ENCODE measurements at places on chromosomes 12 and 14.
A peak's percentile ranks its signal among the peaks of the same experiment; 100 is the strongest.

- DNase-seq = no peak
These were observed 416.8 kb downstream of the SLC16A7 start for GRCh38 chr12:60012659-60013058.

GRCh38 chr14:71181215-71182003 lies 274.1 kb downstream of the PCNX1 start:
- no peak for DNase-seq

DNA sequence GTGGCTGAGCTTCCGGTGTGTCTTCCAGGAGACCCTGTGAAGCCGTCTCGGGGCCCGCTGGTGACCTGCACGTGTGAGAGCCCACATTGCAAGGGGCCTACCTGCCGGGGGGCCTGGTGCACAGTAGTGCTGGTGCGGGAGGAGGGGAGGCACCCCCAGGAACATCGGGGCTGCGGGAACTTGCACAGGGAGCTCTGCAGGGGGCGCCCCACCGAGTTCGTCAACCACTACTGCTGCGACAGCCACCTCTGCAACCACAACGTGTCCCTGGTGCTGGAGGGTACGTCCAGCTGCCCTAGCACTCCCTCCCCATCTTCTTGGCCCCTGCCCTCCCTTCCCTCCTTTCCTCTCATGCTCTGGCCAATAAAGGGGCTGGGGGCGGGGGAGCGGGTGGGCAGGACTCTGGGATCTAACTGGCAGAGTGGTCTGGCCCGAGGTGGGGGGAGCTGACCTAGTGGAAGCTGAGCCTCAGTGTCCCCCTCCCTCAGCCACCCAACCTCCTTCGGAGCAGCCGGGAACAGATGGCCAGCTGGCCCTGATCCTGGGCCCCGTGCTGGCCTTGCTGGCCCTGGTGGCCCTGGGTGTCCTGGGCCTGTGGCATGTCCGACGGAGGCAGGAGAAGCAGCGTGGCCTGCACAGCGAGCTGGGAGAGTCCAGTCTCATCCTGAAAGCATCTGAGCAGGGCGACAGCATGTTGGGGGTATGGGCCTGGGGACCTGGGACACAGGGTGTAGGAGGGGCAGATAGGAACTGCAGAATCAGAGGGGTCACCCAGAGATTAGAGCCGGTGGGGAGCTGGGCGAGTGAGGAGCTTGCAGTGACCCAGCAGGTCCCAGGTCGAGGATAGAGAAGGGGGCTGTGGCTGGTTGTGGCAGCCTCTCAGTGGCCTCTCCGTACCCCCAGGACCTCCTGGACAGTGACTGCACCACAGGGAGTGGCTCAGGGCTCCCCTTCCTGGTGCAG lies 6.0 kb downstream of the ACVRL1 start:
- DNase-seq = no peak

DNA sequence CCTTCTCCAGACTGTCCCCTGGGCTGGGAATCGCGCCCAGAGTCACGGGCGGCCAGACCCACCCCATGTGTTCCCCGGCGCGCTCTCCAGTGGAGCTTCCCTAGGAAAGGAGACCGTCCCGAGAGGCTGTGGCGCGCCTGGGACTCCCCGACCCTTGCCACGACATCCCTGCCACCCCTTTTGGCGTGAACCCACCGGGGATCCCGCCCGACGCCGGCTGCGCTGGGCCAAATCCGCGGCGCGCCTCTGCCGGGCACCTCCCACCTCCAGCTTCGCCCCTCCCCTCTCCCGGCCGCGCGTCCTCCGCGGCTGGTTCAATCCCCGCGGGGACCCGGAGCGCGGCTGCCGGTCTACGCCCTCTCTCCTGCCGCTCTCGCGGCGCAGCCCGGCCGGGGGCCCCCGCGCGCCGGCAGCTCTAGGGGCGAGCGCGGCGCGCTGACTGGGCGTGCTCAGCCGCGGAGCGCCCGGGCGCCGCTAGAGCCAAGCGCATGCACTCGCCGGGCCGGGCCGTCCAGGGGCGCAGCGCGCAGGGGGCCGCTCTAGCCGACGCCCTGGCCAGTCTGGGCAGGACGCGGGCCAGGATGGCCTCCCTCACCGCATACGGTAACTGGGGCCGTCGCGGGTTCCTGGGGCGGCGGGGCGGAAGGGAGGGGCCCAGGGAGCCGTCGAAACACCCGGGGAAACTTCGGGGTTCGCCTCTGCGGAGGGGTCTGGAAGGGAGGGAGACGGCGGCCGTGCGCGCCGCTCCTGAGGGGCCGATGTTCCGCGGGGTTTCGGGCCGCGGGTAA lies 77.4 kb upstream of the ANO4 start:
- DNase-seq = no peak

DNA sequence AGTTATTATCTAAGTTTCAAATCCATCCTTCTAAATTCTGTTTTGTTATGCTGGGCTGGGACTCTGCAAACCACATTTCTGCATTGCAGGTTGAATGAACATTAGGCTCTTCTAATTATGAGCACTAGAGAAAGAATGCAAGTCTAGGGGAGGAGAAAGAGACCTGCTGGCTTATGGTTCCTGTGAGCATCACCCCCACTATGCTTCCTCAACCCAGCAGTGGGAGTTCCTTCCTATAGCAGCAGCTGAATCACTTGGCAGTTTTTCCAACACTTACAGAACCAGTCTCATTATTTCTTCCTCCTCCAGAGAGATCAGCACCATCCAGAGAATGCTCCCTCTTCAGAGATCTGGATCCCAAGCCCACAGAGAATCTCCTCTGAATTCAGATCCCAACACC lies 297.7 kb upstream of the CLEC14A start:
- no peak for DNase-seq

DNA sequence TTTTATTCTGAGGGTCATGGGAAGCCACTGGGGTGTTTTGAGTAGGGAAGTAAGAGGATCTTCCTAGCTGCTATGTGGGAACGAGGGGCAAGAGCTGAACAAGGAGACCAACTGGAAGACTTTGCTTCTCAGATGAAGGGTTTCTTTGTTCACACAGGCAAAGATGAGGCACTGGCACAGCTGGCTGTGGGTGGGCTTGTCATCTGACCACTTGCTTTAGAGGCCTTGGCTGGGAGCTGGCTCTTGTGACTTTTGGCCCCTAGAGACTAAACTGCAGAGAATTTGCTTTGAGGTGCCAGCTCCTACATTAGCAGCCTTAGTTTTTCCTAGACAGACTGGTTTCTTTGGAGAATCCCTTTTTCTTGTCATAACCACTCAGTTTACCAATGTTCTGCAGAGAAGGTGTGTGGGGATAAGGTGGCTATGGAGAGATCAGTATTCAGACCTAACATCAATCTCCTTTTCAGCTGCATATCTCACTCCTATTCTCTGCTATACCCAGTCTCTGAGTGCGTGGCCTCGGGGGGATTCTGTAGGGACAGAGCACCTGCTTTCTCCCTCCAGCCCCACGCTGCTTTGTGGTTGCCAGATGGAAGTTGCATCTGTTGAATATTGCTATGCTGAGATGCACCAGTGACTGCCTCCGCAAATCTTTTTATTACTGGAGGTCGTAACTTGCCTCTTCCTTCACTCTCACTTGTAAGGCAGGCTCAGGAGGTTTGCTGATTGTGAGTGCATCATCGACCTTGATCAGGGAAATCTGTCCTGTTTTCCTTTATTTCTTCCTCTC lies 12.7 kb downstream of the PPP2R5C start:
- no peak for DNase-seq

- DNase-seq = no peak
These were observed 1222.4 kb upstream of the USP15 start for GRCh38 chr12:61037792-61038191.

DNA sequence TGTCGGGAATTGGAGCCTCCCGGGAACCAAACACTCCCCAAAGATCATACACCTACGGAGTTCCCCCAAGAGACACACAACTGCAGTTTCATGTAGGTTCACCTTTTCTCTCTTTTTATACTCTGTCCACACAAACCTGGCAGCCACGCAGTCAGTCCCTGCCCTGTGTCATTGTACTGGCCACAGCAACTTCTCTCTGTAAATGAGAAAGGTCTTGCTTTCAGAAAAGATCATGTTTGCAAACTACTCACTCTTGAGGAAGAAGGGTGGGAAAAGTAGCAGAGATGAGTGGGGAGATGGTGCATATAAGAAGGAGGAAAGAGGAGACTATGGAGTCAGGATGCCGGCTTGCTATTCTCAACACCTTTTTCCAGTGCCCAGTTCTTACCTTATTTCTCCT lies 10.4 kb downstream of the ANG start:
- DNase-seq = no peak

DNA sequence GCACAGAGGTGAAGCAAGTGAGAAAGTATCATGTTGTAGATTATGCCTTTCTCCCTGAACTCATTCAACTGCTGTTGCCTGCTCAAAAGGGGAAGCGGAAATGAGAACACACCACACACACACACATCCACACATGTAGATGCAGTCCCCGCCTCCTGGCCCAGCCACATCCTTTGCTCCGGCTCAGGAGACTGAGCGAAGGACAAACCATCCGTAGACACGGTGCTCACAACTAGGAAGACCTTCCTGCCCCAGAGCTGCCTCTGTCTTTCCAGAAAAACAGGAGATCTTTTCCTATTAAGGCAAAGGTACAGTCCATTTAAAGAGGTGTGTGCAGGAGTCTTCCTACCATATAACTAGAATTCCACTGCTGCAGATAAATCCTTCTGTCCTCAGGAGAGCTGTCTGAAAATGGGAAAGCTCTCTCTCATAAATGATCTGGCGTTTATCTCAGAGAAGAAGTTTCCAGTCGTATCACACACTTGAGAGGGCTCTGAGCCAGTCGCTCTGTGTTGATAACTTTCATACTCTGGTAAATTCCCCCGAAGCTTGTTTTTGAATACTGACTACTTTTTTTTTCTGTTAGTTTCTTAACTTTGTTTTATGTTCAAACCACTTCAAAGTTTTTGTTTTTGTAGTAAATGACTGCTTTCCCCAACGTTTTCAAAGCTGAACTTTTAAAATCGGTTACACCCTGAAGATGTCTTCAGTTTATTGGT lies at the start of gene TESPA1:
Gene TESPA1 (minus strand): TSS at position 105 of the 719 bp plus-strand sequence. CDS start 10,200 bp downstream, outside the sequence.
- DNase-seq = peak; percentile 54

- no peak for DNase-seq
These were observed 50.0 kb downstream of the FOS start for GRCh38 chr14:75328558-75329155.

- DNase-seq = no peak
These were observed 59.5 kb downstream of the SCARB1 start for GRCh38 chr12:124804011-124804621.

DNA sequence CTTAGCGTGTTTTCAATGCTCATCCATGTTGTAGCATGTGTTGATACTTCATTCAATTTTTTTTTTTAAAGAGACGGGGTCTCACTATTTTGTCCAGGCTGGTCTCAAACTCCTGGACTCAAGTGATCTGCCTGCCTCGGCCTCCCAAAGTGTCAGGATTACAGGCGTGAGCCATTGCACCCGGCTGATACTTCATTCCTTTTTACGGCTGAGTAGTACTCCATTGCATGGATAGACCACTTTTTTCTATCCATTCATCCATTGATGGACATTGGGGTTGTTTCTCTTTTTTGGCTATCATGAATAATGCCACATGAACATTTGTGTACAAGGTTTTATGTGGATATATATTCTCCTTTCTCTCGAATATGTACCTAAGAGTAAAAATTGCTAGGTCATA lies 1.2 kb downstream of the P2RX7 start:
- DNase-seq = no peak

DNA sequence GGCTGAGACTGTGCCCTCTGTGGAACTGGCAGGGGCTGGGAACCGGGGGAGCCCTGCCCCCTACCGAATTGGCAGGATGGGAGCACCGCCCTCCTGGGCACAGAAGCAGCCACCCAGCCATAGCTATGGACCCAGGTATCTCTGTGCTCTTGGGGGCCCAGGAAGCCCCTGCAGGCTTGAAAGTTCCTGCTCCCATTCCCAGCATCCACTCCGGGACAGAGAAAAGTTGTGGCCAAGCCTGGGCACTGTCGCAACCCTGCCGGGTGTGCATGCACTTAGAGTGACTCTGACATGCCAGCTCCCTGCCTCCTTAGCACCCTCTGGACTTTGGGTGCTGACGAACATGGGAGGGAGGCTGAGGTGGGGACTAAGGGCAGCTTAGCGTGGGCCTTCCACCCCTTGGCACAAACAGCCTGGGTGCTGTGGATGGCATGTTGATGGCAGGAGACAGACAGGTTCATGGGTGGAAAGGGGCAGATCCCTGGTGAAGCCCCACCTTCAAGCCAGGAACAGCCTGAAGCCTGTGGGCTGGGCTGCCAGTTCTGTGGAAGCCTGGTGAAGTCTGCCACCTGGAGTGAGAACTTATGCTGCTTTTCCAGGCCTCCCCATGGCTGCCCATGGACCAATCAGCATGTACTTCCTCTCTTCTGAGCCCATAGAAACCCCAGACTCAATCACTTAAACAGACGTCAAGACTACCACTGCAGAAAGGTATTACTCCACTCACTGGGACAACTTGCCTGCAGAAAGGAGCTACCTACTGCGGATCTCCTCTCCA lies 279.0 kb downstream of the ATXN7L3B start:
- DNase-seq = no peak

- no peak for DNase-seq
These were observed 21.4 kb downstream of the ZFC3H1 start for GRCh38 chr12:71642264-71642663.

DNA sequence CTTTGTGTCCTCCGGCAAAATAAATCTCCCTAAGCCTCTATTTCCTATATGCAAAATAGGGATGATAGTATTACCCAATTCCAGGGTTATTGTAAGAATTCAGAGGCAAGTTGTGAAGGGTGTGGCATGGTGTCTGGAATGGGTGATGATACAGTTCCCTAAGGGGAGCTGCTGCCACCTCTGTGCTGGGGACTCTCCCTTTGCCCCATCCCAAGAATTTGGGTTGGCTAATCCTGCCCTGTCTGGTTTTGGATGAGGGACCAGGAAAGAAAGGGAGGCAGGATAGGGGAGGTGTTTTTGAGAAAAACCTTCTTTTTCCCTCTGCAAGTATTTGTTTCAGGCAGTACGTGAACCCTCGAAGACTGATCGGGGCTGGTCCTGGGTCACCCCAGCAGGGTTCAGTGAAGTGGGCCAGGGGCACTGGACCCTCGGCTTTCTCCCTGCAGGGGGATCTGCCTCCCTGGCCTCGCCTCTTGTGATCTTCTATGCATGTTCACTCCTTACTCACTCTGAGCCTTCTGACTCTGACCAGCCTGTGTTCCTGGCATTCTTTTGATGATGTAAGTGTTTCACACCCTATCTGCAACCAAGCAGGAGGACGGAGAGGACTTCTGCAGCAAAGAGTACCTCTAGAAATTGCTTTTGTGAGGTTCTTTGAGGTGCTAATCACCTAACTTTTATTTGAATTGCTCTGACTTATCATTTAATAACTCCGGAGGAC lies 60.8 kb downstream of the RASSF3 start:
- DNase-seq = no peak

GRCh38 chr12:11734580-11735180 lies 85.2 kb downstream of the ETV6 start:
- DNase-seq = no peak

DNA sequence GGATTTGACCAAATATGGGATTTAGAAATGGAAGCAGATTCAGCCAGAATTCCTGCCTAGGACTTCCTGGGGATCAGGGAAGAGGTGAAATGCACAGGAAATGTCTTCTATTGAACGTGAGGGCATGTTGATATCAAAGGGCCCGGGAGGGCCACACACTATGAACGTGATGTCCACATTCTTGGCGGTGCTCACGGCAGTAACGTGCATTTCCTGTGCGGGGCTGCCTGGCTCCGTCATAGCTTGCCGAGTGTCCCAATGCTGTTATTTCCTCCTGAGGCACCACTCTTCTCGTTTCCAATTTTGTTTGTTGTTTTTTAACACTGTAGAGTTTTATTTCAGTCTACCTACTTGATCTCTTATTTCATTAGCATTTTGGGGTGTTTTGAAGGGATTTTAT lies 67.3 kb downstream of the ZNF664 start:
- no peak for DNase-seq
